GM18507 (cell line): ENCODE measurements at places on chromosomes 1 and 21.

GRCh38 chr1:167262836-167263235 lies 42.1 kb downstream of the POU2F1 start:
- no peak for DNase-seq

- DNase-seq, result no peak
Observed at GRCh38 chr1:201563941-201564340, 25.0 kb downstream of the NAV1 start.

GRCh38 chr1:4931486-4931885 lies 277.1 kb downstream of the AJAP1 start:
- no peak for DNase-seq

DNA sequence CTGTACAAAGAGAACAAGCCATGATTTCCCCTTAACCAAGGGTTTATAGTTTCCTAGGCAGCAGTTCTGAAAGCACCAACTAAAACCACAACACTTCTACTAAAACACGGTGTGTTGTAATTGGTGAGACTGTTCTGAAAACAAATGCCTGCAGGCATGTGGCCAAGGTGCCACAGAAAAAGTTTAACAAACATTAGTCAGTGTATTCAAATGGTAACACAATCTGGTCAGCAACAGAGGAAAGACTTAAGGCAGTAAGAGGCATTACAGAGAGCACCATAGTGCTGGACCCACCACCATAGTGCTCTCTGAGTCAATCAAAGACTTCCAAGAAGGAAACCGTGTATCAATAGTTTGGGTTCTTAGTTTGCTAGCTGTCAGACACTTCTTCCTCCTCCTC lies 16.7 kb downstream of the SNIP1 start:
- DNase-seq, result no peak

DNA sequence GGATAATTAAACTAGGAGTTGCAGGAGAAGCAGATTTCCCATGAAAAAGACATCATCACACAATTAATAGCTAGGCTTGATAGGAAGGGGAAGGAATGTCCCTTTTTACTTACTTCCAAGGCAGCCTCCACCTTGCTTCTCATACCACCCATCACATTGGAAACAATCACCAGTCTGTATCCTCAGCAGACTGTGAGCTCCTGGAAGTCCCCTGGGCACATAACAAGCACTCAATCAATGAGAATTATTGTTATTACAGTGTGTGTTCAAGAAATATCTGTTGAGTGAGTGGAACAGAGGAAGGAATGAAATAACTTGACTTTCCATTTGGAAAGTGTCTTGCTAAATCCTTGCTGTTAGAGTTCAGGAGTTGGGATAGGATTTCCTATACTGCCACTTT lies 36.2 kb downstream of the HIVEP3 start:
- DNase-seq, result no peak

GRCh38 chr1:29670752-29671151 lies 434.4 kb downstream of the PTPRU start:
- no peak for DNase-seq
